ENCODE measurements at places on chromosomes 7 and 10.

DNA sequence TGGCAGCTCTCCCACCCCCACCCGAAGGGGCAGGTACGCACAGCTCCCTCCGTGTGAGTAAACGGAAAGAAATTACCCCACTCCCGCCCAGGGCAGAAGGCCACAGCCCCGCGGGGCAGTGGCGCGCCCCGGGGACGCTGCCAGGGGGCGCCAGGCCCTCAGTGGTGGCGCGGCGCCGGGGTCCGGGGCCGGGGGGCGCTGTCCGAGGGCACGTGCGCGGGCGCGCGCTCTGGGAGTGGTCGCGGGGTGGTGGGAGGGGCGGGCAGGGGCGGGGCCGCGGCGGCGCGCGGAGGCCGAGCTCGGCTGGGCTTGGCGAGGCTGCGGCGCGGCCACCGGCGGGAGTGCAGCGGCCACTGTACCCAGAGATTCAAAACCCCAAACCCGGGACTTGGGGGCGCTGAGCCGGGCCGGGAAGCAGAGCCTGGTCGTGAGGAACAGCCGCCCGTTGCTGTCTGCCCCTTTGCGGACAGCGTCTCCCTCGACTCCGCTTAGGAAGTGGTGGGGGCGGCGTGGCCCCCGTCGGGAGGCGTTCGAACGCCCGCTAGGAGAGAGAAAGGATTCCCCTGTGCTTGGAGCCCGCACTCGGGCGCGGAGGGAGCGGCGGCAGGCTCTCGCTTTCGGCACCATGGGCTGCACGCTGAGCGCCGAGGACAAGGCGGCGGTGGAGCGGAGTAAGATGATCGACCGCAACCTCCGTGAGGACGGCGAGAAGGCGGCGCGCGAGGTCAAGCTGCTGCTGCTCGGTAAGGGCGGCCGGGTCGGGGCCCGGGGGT is at the start of gene GNAI1:
GNAI1 (plus strand) TSS at position 296 of the 773 bp plus-strand sequence; CDS start at position 626, 330 bp downstream.
- peak; percentile 91 for DNase-seq

DNA sequence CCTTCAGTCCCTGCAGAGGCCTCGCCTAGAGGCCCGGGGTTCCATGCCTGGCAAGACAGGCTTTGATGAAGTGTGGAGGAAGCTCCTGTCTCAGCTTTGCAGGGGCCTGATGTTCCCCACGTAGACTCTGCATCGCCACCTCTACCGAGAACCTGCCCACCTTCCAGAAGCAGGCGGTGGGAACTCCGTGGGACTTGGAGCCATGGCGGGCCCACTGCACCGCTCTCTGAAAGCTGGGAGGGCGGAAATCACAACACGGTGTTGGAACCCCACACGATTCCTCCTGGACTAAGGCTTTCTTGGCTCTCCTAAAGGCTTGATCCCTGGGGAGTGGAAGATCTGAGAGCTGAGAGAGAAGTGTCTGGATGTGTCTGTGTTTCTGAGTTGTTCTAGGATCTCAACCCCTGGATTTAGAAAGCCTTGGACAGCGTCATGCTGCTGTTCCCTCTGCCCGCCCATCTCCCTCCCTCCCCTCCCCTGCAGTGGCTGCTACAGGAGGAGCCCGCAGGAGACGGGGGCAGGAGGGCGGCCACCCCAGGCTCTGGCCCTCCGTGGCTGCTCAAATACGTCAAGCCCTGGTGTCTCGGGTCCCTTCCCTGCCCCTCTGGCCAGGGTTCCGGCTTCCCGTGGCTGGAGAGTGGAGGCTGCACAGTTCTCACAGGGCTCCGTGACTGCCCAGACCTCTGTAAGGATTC is 79.7 kb downstream of the VIPR2 start:
- DNase-seq: no peak

- DNase-seq: no peak
Measured at GRCh38 chr7:121084256-121084655, 95.7 kb downstream of the CPED1 start.

- no peak for DNase-seq
Measured at GRCh38 chr7:137652721-137653120, 194.1 kb downstream of the DGKI start.

DNA sequence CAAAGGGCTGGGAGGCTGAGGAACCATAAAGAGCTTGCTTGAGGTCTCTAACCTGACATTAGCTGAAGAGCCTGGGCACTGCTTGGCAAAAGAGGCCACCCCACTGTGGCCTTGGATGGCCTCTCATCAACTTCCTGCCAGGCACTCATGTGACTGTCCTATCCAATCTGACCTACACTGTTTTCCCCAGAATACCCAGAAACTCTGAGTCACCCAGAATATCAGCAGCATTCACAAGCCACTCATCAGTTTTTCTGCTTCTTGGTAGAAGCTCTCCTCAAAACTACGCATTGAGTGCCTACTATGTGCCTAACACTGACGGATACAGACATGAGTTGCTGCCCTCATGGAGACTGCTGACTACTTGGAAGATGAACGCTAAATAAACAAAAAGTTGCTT is 4.1 kb upstream of the NT5C2 start:
- no peak for DNase-seq

GRCh38 chr10:78467496-78468106 is 433.9 kb downstream of the RPS24 start:
- no peak for DNase-seq

GRCh38 chr10:2150288-2150687 is 413.0 kb upstream of the ADARB2 start:
- DNase-seq: no peak

DNA sequence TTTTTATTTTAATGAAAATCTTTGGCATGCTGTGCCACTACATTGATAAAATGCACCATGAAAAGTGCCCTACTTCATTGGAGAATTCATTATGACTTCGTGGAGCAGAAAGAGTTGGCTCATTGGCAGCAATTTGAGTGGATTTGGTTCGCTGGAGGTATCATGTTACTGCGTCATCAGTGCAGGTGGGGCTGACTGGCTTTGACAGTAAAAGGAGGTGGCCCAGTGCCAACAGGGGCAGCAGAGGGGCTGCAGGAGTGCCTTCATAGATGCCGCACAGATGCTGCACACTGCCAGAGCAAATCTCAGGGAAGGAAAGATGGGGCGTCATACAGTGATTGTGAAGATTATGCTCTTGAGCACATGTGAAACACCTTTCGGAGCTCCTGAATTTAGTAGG is 22.2 kb downstream of the FZD1 start:
- DNase-seq: no peak

DNA sequence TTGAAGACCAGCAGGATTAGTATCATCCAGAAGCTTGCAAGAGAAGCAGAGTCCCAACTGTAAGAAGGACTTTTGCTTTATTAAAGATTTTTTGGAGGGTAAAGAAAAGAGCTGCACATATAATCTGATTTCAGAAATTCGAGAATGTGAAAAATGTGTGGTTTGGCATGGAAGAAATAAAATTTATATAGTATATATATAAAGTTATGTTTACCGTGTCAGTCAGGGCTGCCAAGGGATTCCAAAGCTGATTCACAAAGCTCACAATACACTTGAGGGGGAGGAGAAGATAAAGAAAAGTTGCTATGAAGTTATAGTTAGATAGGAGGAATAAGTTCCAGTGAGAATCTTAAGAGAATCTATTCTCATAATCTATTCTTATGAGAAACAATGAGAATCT is 231.8 kb upstream of the CACNA2D1 start:
- no peak for DNase-seq

DNA sequence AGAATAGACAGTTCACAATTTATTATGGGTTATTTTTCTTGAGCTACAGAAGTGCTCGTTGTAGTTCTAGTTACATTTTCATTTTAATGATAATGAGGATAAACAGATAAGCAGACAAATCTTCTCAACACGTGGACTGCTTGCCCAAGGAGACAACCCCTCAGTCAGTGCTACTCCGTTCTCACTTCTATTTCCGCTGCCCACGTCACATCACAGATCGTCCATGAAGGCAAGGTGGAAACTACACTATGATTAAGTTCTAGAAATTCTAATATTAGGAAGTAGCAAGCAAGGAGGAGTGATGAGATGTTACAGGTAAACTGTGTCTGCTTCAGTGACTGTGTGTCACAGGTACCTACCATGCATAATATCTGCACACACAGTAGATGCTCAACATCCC is 210.5 kb downstream of the CHCHD3 start:
- DNase-seq: no peak

DNA sequence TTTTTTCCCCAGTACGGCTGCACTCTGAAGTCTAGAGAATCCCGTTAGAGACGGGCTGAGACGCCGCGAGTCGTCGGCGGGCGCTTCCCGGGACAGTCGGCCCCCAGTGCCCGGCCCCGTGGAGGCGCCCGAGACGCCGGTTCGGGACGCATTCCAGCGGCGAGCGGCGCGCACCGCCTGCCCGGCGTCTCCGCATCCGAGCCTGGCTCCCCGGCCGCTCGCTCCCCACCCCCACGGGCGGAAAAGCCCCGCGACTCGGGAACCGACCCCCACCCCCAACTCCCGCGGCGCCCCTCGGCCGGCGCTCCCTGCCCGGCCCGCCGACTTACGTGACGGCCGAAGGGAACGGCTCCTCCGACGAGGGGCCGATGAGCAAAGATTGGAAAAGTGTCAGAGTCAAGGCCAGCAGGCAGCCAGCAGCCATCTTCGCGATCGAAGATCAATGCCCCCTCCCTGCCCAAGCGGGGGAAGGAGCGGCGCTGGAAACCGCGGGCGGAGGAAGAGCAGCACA is 486 bp downstream of the CACNA2D1 start:
- peak; percentile 69 for DNase-seq

DNA sequence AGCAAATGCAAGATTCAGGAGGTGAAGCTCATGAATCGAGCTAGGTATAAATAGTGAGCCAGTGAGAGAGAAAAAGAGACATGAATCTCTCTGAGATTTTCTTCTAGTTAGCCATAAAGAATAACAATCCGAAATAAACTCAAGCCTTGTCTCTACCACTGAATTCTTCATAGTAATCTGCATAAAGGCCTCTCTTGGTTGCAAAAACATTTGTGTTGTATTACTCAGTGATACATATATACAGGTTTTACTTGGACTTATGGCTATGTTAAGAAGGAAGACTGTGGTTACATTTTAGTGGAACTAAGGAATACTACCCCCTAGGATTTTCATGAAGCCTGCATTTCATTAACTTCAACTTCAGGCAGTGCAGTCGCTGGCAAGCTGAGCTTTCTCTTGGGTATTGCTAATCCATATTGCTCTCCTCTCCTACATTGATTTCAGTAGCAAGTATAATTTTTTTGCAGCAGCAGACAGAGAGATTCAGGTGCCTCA is 72.7 kb upstream of the TRIL start:
- DNase-seq: no peak

DNA sequence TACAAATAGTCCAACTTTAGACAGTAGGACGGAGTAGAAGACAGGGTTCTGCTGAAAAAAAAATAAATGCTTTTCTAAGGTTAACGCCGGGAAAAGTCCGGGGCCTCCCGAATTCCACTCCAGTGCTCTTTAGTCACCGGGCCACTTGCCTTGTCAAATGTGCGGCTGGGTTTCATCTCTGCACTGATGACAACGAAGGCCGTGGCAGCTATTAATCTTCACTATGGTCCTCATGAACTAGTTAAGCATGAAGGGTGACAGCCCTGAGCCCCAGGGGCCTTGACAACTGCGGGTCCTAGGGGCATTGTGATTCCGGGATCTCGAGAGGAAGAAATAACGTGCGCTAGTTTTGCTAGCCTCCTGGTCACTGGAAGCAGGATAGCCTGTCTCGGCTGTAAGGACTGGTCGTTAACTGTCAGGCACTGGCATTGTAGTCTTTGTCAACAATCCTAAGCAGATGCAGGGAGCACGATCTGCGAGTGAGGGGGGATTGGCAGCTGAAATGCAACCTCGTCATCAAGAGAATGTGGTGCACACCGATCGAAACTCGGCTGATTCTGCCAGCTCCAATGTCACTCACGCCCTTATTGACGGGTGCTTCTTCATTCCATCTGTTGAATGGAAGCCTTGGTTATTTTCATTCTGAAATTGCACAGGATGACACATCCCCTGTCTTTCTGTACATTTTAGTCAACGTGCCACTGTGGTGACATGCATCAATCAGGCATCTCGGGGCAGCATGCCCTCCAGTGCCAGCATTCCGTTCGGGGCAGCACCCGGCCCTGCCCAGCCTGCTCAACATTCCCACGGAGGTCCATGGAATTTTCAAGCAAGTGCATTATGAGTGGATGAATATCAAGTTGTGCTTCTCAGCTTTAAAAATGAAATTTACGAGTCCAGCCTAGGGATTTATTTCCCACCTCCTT is 51.6 kb upstream of the MGMT start:
- no peak for DNase-seq

- DNase-seq: no peak
Measured at GRCh38 chr10:88759366-88760101, at the start of gene LIPN. LIPN (plus strand) TSS chr10:88760020; CDS start chr10:88761406, 1,386 bp downstream.

- DNase-seq: no peak
Measured at GRCh38 chr10:75103881-75104686, 7.4 kb upstream of the SAMD8 start.

DNA sequence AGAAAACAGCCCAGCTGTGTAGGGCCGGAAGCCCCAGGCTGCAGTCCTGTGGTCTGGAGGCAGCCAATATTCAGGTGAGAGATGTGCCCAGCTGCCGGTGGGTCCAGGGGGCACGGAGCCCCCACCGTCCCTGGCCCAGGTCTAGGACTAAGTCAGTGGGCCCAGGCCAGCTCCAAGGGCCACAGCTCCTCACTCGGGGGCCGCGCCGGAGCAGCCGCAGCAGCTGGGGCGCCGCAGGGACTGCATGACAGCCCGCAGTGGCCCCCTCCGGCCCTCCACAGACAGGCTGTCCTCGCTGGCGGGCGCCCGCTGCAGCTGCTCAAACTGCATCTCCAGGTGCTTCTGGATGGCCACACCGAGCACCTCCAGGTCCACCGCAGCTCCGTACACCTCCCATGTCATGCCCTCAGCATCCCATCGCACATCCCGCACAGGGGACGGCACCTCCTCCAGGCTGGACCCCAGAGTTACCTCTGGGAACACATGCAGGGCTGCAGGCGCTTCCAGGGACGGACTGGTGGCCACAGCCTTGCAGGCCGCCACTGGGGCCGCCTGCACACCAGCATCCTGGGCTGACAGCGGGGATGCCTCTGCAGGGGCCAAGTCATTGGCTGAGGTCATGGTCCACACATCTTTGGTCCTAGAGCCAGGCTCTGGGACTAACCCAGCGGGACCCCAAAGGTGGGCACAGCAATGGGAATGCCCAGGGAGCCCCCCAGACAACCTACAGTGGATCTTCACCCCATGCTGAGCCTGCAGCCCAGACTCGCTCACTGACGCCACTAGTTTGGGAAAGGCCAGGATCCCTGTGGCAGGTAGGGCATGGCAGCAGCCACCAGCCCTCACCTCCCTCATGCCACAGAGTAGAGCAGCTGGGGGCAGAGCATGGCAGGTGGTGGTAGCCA is 7.0 kb downstream of the GPRIN2 start:
- no peak for DNase-seq

GRCh38 chr7:133183969-133184368 is 68.9 kb upstream of the EXOC4 start:
- no peak for DNase-seq

GRCh38 chr7:128427289-128427891 is 17.6 kb upstream of the IMPDH1 start:
- peak; percentile 48 for DNase-seq

- DNase-seq: no peak
Measured at GRCh38 chr10:103528549-103528948, 35.0 kb downstream of the NEURL1 start.

DNA sequence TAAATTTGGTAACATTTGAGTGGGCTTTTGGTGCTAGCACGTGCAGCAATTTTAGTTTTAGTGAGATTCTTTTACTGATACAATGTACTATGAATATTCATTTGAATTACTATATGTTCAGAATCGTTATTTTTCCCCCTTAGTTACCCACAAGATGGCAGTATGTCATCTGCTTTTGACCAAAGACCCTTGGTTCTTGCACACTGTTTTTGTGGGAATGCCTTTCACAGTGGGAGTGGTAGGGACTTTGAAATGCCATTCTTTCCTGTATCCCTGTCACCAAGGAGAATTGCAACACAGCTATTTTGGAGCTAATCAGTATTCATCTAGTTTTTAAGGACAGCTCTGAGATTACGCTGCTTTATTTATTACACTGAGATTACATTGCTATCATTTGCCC is 40.6 kb downstream of the SEC23IP start:
- DNase-seq: peak; percentile 5

Measured in endothelial cell (in vitro differentiated cells).